Activated CD4-positive, CD25-positive, alpha-beta regulatory T cell treated with anti-CD3 and anti-CD28 coated beads, Interleukin-2, amount 50 U/mL, for 24 hours (primary cell): ENCODE measurements at places on chromosomes 12 and 14.

DNA sequence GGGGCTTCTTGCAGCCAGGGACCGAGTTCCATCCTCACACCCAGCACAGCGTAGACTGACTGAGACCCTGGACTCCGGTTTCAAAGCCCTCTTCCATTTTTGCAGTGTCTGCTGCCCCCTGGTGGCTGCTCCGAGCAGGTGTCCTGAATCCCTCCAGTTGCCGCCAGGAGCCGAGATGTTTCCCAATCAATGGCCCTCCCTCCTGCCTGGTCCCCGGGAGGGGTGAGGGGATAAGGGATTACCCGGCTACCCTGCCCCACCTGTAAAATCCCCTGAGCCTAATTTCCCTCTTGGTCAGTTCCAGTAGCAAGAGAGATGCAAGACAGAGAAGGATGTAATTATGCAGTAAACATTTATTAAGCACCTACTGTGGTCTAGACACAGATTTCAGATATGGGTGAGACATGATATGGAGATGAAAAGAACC, 55.0 kb downstream of the PHETA1 start:
- peak; percentile 53 for ATAC-seq

DNA sequence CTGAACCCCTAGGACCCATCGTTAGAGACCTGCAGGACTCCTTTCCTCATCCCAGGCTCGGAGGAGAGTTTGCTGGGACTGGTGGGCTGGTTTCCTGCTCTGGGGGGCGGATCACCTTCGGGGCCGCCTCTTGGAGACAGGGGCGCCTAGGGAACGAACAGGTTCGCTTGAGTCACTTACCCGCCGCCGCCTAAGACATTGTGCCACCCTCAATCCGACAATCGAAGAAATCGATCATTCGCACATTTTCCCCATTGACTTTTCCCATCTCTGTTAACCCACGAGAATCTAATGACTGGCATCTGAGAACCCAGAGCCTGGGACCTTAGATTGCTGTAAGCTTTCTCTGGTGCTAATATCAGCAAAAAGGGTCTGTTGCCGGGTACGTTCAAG, 322 bp downstream of the SLC39A9 start:
- ATAC-seq = peak; percentile 10

DNA sequence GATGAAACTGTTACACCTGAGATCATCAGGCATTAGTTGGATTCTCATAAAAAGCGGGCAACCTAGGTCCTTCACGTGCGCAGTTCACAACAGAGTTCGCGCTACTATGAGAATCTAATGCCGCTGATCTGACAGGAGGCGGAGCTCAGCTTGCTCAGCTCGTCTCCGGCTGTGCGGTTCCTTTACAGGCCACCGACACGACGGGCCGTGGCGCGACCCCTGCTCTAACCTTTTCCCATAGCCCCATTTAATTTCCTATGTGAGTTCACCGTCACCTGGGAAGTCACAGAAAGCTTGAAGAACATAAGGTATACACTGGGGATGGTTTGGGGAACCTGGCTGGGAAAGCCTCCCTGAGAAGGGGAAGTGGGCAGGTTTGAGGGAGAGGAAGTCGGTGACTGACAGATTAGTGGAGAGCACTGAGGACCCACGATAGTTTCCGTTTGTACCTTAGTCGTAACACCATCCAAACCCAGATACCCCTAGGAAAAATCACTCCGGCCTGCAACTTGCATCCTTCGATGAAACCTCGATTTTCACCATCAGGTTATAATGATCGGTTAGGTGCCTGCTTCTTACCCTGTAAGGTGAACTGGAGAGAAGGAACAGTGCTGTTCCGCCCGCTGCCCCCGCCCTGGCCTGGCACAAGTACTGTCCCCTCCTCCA, 2.8 kb upstream of the AAAS start:
- peak; percentile 14 for ATAC-seq

DNA sequence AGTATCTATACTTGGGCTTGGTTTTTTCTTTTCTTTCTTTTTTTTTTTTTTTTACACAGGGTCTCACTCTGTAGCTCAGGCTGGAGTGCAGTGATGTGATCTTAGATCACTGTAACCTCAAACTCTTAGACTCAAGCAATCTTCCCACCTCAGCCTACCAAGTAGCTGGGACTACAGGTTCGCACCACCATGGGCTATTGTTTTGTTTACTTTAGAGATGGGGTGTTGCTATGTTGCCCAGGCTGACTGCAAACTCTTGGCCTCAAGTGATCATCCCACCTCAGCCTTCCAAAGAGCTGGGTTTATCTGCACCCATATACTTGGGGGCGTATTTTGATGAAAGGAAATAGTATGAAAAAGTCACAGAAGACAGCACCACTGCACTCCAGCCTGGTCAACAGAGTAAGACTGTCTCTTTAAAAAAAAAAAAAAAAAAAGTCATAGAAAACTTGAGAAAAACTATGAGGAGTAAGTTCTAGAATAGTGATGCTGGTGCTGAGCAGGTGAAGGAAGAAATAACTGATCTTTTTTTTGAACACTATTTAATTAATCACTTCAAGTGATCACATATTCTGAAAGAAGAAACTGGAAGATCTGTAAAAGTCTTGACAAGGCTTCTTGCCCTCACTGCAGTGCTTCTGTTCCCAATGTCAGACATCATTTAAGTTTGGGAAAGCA, 53.8 kb upstream of the NPFF start:
- ATAC-seq = no peak

- no peak for ATAC-seq
Observed at GRCh38 chr14:62778852-62779251, 266.4 kb downstream of the KCNH5 start.
